Hematopoietic multipotent progenitor cell treated with erythropoietin and hydrocortisone succinate and interleukin-3 and kit ligand, for 6 days (in vitro differentiated cells): ENCODE measurements at places on chromosomes 4 and X.
A peak's percentile ranks its signal among the peaks of the same experiment; 100 is the strongest.

- no peak for DNase-seq
These were observed 4.6 kb upstream of the GCNA start for GRCh38 chrX:71573590-71573989.

GRCh38 chrX:132411310-132411977 is 77.4 kb downstream of the MBNL3 start:
- DNase-seq = no peak

GRCh38 chr4:48604527-48604926 is 114.5 kb downstream of the ZAR1 start:
- no peak for DNase-seq

GRCh38 chr4:165481053-165481835 is 102.4 kb downstream of the CPE start:
- DNase-seq = no peak

- DNase-seq = no peak
These were observed 153.2 kb downstream of the GALNTL6 start for GRCh38 chr4:171966356-171966755.

GRCh38 chr4:119314356-119314755 is 7.6 kb downstream of the FABP2 start:
- DNase-seq = peak; percentile 71

DNA sequence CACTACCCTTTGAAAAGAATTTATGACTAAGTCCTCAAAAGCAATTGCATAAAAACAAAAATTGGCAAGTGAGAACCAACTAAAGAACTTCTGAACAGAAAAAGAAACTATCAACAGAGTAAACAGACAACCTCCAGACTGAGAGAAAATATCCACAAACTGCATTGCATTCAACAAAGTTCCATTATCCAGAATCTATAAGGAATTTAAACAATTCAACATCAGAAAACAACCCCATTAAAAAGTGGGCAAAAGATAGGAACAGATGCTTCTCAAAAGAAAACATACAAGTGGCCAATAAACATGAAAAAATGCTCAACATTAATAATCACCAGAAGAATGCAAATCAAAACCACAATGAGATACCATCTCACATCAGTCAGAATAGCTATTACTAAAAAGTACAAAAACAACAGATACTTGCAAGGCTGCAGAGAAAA is 130.2 kb downstream of the GASK1B start:
- no peak for DNase-seq

DNA sequence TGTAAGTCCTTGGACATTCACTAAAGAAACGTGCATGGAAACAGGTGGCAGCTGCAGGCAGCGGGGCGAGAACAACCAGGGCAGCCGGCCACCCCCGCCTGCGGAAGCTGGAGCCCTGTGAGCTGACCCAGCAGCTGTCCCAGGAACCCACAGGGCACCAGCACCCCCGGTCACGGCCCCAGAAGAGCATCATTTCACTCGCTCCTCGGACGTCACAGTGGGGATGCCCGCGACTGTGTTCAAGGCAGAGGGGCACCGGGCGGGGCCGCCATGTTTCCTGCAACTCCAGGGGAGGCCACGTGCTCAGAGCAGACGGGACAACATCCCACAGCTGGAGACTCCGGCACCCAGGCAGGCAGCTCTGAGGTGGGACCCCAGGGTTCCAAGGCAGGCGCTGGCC is 45.0 kb upstream of the CPLX1 start:
- DNase-seq = no peak

GRCh38 chr4:155616117-155616516 is 50.5 kb upstream of the GUCY1A1 start:
- no peak for DNase-seq

- DNase-seq = no peak
These were observed 82.8 kb upstream of the AMELX start for GRCh38 chrX:11210415-11210801.

DNA sequence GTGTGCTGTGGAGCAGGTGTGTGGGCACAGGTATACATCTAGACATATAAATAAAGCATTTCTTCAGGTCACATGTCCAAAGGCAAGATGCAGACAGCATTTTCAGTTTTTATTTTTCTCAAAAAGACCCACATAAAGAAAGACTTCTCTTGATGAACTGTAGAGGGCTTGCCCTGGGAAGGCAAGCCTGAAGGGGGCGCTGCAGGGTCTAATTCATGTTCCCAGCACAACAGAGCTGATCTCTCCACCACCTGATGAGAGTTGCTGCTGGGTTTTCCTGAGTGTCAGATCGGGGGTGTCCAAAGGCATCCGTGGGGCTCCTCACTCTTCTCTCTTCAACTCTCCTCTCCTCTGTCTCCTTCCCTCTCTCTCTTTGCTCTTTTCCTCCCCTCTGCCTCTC is 26.6 kb downstream of the ADRA2C start:
- peak; percentile 11 for DNase-seq

- no peak for DNase-seq
These were observed 536.4 kb upstream of the FRG1 start for GRCh38 chr4:189404271-189404670.

DNA sequence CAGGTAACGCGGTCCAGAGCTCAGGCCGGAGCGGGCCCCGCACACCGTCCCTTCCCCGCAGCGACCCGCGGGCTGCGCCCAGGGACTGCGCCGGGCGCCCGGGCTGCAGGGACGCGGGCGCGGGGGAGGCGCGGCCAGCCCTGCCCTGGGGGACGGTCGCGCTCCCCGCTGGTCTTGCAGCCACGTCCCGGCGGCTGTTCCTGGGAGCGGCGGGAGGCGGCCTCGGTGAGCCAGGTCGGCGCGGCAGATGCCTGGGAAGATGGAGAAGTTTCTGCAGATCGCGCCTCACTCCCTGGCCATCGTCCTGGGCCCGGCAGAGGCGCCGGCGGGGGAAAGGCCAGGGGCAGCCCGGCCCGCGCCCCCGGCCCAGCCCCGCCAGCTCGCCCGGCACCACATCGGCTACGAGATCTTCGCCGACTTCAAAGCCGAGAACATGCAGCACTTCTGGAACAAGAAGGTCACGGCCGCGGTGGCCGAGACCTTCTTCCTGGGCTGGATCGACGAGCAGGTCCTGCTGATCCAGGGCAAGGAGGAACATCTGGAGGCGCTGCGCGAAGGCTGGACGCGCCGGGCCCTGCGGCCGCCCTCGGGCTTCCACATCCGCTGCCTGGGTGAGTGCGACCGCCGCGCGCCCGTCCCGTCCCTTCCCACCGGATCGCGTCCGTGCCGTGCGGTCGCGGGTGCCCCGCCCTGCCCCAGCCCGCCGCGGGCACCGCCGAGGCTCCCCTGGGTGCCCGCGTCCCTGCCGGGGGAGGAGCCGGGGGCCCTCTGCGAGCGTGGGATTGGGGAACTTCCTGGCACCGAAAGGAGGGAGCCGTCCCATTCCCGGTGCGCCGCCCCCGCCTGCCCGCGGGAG is 107.4 kb upstream of the STOX2 start:
- DNase-seq = peak; percentile 15

GRCh38 chr4:16111533-16111932 is 27.7 kb upstream of the PROM1 start:
- DNase-seq = no peak

- DNase-seq = no peak
These were observed 104.9 kb upstream of the DHX15 start for GRCh38 chr4:24689212-24689611.

DNA sequence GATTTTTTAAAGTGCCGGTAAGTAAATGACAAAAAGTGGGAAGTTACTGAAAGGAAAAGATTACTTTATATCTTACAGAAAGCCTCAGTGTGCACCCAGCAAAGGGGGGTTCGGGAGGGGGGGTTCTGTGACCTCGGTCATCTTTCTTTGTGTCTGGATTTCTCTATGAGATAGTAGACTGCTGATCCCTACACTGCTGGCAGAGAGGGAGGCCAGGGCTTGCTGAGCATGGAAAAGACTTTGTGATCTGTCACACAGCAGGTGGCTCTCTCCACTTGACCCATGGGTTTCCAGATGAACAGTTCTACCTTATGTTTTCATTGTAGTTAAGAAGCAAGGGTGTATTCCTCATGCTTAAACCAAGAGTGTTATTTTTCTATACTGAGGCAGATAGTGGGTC is 475.6 kb downstream of the PCDH10 start:
- DNase-seq = no peak

- DNase-seq = no peak
These were observed 557.0 kb upstream of the GALNTL6 start for GRCh38 chr4:171256223-171256622.

GRCh38 chrX:136647677-136648360 is at the start of gene CD40LG:
Gene CD40LG (plus strand): TSS chrX:136648158. CDS start chrX:136648249, 91 bp downstream.
- peak; percentile 27 for DNase-seq

DNA sequence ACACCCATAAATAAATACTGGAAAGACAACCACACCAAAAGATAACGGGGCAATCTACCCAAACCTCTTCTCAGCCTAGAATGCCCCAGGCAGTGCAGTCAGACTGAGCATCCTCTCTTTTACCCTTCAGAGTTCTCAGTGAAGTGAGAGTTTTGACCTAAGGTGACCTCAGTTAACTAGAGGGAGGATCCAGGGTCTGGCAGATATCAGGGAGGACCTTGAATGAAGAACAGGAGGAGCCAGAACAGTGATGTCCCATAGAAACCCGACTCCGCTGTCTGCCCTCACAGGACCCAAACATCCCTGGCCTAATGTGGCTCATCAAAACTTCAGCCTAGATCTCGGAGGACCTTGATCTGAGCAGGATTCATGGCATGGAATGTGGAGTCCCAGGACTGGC is at the start of gene MAGEB3:
Gene MAGEB3 (plus strand): TSS at position 263 of the 400 bp plus-strand sequence. CDS start 5,268 bp downstream, outside the sequence.
- DNase-seq = no peak

GRCh38 chr4:46870411-46870810 is 38.6 kb downstream of the COX7B2 start:
- peak; percentile 60 for DNase-seq

DNA sequence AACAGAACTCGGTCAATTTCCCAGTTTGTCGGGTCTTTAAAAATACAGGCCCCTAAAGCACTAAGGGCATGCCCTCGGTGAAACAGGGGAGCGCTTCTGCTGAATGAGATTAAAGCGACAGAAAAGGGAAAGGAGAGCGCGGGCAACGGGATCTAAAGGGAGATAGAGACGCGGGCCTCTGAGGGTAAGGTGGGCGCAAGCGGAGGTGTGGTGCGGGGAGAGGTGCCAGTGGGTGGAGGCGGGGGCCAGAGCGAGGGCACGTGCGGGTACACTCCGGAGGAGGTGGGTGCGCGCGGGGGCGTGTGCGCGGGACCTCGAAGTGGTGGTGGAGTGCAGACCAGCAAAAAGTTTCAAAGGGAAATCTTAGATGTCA is 787 bp upstream of the TET2 start:
- peak; percentile 58 for DNase-seq

GRCh38 chr4:88743696-88744095 is 46.1 kb upstream of the NAP1L5 start:
- no peak for DNase-seq

GRCh38 chrX:138925330-138925729 is 213.8 kb upstream of the FGF13 start:
- peak; percentile 34 for DNase-seq

GRCh38 chrX:49876750-49877149 is 2.5 kb upstream of the USP27X start:
- peak; percentile 54 for DNase-seq

DNA sequence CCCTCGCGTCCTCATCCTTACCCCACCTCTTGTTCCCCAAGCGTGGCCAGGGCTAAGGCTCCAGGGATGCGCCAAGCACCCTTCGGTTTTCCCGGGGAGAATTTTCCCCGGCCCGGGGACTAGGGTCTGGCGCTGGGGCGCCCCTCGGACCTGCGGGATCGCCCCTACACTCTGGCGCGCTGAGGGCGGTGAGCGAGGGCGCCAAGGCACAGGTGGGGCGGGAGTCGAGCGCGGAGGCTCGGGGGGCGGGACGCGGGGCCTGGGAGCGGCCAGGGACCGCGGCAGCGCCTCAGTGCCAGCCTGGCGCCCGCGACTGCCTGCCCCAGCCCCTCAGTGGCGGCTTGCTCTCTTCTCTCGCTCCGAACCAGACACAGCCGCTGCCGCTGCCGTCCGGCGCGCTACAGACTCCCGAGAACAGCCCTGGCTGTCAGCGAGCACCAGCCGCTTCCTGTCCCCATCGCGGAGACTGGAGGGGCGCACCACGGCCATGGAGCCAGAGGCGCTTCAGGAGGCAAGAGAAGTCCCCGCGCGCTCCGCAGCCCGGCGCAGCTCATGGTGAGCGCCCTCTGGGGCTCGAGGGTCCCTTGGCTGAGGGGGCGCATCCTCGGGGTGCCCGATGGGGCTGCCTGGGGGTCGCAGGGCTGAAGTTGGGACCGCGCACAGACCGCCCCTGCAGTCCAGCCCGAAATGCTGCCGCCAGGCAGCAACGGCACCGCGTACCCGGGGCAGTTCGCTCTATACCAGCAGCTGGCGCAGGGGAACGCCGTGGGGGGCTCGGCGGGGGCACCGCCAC is at the start of gene DRD5:
Gene DRD5 (plus strand): TSS at position 292 of the 793 bp plus-strand sequence. CDS start 396 bp downstream, at position 688.
- DNase-seq = no peak

DNA sequence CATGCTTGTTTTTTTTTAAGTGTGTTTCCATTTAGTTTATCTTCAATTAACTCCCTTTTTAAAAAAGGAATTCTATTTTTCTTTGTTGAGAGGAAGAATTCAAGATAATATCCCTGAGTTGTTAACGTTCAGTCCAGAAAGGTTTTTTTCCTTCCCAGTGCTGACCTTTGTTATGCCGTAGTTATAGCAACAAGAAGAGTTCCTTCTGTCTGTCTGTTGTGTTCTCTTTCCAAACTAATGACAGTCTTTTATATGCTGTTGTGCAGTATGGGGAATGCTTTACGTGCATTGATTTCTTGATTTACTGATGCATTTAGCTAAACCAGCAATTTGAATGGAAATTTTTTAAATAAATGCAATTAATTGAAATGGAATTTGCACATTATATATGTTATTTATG is 6.6 kb upstream of the CXXC4 start:
- no peak for DNase-seq

GRCh38 chr4:164876700-164877324 is at the start of gene APELA:
Gene APELA (plus strand): TSS chr4:164877178. CDS start chr4:164877332, 154 bp downstream.
- no peak for DNase-seq

DNA sequence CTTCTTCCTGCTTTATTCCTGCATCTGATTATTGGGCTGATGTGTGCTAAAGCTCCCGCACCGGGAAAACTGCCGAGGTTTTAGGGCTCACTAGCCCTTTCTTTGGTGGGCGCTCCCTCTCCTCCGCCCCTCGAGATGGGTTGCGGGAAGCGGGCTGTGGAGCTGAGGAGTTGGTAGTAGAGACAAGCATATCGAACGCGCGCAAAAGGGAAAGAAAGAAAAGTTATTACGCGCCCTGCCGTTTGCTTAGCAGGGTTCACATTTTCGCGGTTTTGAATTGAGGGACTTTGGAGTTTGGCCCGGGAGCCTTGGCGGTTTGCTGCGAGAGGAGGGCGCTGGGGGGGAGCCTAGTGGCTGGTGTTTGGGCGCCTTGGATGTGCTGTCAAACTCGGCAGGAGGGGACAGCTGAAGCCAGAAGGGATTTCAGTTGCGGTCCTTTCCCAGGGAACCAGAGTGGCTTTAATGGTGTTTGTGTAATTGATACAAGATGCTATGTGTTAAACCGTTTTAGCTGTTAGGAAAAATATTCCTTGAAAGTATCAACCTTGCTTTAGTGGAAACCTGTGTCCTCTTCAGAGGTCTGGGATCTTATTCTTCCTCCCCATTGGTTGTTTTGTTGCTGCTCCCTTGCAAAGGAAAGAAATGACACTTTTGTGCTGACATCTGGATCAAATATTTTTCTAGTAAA is 1.1 kb downstream of the GAB1 start:
- peak; percentile 83 for DNase-seq

GRCh38 chr4:93867416-93868001 is 39.0 kb downstream of the ATOH1 start:
- DNase-seq = no peak

GRCh38 chr4:106325800-106326199 is 9.4 kb downstream of the AIMP1 start:
- DNase-seq = no peak

GRCh38 chr4:72110886-72111285 is 79.1 kb downstream of the NPFFR2 start:
- no peak for DNase-seq

- peak; percentile 27 for DNase-seq
These were observed 158.2 kb upstream of the MAP3K15 start for GRCh38 chrX:19673375-19674040.

- DNase-seq = no peak
These were observed 182.1 kb upstream of the TET2 start for GRCh38 chr4:104964410-104965175.
